ENCODE measurements at places on chromosomes 12 and 14. TPM values are rescaled to one million over a fixed set of nuclear protein-coding genes. Genes with fewer than 3 reads are reported as not detected.

SERPINA4 gene
- polyA plus RNA-seq: not detected

EIF2B2 gene
- 29.2 TPM for polyA plus RNA-seq

CEBPE gene
- polyA plus RNA-seq: not detected

KRT2 gene
- not detected for polyA plus RNA-seq

KRT79 gene
- not detected for polyA plus RNA-seq

ACOT6 gene
- not detected for polyA plus RNA-seq

CLEC2D gene
- polyA plus RNA-seq: 102 TPM

MAGOHB gene
- 42.0 TPM for polyA plus RNA-seq

EEF1AKMT3 gene
- 1.5 TPM for polyA plus RNA-seq

C1R gene
- polyA plus RNA-seq: not detected

SELPLG gene
- 37.0 TPM for polyA plus RNA-seq

ALX1 gene
- not detected for polyA plus RNA-seq

GOLGA5 gene
- polyA plus RNA-seq: 20.2 TPM

PLEKHG7 gene
- polyA plus RNA-seq: 12.0 TPM

RERG gene
- polyA plus RNA-seq: not detected

OR4K13 gene
- not detected for polyA plus RNA-seq

KRT77 gene
- not detected for polyA plus RNA-seq

ZNF10 gene
- 11.0 TPM for polyA plus RNA-seq

EGLN3 gene
- 0.60 TPM for polyA plus RNA-seq

CHFR gene
- polyA plus RNA-seq: 24.3 TPM

WNT5B gene
- 0.33 TPM for polyA plus RNA-seq

NKX2-1 gene
- polyA plus RNA-seq: not detected

CMA1 gene
- polyA plus RNA-seq: not detected

SERPINA9 gene
- 0.63 TPM for polyA plus RNA-seq

SERPINA1 gene
- polyA plus RNA-seq: 1.4 TPM

OLR1 gene
- not detected for polyA plus RNA-seq

ITGB7 gene
- 238 TPM for polyA plus RNA-seq

KRT85 gene
- not detected for polyA plus RNA-seq

HCFC2 gene
- polyA plus RNA-seq: 7.4 TPM

CCDC88C gene
- 30.5 TPM for polyA plus RNA-seq

WDHD1 gene
- polyA plus RNA-seq: 3.9 TPM

TMEM132D gene
- polyA plus RNA-seq: not detected

HNF1A gene
- polyA plus RNA-seq: not detected

PMEL gene
- polyA plus RNA-seq: 1.1 TPM

OVCH1 gene
- not detected for polyA plus RNA-seq

NELL2 gene
- polyA plus RNA-seq: 5.2 TPM

RD3L gene
- polyA plus RNA-seq: not detected
